Hypothalamus (tissue), 51 donors: ENCODE measurements at places on chromosomes 5 and 9.

- no peak for DNase-seq
Measured at GRCh38 chr5:32278406-32278805, 34.3 kb downstream of the MTMR12 start.

GRCh38 chr5:135569755-135570452, 8.9 kb downstream of the CXCL14 start:
- no peak for DNase-seq

- no peak for DNase-seq
Measured at GRCh38 chr9:107542411-107543157, 53.0 kb upstream of the KLF4 start.

GRCh38 chr9:122127396-122127798, 32.2 kb downstream of the NDUFA8 start:
- no peak for DNase-seq

DNA sequence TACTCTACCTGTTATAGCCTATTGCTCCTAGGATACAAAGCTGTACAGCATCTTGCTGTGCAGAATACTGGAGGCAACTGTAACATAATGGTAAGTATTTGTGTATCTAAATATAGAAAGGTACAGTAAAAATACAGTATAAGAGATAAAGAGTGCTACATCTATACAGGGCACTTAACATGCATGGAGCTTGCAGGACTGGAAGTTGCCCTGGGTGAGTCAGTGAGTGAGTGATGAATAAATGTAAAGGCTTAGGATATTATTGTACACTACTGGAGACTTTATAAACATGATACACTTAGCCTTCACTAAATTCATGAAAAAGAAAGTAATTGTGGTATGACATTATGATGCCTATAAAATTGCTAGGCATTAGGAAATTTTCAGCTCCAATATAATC, 65.5 kb upstream of the OSMR start:
- no peak for DNase-seq
